ENCODE measurements at places on chromosomes 13 and 19. TPM values are rescaled to one million over a fixed set of nuclear protein-coding genes. Genes with fewer than 3 reads are reported as not detected.

DNA sequence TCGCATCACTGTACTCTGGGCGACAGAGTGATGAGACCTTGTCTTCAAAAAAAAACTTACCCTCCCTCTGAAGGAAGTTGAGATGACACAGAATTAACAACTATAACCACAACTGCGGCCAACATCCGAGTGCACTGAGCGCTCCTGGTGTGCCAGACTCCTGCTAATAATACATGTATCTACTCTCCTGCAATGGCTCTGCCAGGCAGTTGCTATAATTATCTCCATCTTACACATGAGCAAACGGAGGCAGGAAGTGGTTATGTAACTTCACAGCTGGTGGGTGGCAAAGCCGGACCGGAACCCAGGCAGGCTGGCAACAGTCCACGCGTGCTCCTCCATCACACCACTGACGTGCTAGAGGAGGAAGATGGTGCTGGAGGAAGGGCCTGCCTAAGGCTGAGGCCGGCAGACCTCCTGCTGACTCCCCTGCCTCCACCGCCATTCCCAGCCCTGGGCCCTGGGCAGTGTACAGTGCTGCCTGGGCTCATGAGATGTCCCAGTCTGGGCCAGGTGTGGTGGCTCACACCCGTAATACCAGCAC lies 12.6 kb downstream of the XRCC1 start:
- peak; percentile 54 for DNase-seq

GRCh38 chr19:57802269-57802668 lies 12.4 kb downstream of the ZNF552 start:
- no peak for DNase-seq

DNA sequence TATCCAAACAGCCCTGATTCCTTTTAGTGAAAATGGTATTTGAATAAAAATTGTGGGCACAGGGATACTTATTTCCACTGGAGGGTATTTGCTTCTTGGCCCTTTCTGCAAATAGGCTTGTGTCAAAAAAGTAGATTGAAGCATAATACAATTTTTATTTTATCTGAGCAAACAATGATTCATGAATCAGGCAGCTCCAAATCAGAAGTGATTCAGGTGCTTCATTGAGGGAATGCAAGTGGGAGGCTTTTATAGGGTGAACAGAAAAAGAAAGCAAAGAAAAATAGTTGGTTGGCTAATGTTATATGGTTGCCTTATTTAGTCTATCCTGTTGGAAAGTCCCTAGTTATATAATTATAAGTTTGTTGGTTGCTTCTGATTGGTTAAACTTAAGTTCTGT lies 117.9 kb downstream of the ITGBL1 start:
- no peak for DNase-seq

DNA sequence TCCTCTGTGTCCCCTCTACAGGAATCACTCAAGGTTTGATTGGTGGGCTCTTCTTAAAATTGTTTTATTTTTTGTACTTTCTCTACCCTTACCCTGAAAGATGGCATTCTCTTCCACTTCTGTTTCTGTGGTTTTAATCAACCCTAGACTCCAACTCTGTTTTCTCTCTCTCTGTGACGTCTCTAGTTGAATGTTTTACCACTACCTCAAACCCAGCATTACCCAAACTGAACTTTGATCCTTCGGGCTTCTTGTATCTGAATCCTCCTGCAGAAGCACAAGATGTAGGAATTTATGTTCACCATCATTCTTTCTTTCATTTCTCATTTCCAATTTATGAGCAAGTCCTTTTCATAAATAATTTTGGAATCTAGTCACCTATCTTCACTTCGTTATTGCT lies 39.9 kb downstream of the PCCA start:
- no peak for DNase-seq

DNA sequence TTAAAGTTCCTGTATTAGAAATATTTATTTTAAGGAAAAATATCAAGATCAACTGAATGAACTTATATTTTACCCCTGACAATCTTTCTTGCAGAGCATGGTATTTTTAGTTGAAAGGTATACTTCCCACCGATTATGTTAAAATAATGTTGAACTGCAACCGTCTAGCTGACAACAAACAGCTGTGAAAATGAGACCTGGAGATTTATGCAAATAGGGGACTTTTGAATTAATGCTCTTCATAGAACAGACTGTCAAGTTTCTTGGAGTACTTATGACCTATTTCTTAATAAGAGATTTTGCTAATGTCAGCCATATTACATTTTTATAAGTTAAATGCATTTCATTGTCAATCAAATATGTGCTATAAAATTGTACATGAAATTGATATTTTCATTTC lies 210.9 kb downstream of the NALCN start:
- no peak for DNase-seq

CEBPA gene
- 2.1 TPM for total RNA-seq

DNA sequence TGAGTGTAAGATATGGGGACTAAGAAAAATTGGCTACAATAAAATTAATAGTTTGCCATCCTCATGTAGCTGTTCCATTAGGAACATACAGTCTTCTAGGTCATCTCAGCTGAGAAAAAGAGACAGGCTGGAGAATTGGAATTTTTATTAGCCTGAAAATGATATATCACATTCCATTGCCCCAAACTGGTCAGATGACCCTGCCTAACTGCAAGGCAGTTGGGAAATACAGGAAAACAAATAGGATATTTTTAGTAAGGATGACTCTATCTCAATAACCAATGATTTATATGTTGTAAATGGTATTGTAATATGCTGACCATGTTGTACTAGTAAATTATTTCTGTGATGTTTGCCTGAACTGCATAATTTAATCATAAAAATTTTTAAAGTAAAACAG lies 673.8 kb downstream of the PCDH9 start:
- DNase-seq, result no peak
